ENCODE measurements at places on chromosomes 13 and 19.

DNA sequence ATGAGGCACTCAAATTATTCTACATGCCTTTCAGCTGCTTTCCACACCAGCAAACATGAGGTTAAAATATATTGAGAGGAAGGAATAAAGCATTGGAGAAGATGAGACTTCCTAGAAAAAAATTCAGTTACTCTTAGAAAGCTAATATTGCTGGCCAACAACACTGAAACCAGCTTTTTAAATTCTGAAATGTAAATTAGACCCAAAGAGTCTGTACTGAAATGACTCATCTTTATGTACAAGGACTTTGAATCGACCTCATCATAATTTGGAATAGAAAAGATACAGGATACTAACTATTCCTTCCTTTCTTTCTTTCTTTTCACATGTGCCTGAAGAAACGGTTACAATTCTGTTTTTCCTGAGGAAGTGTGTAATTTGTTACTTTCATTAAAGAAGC, 6.5 kb upstream of the HSPH1 start:
- no peak for DNase-seq

GRCh38 chr13:62920159-62920558, 1504.5 kb upstream of the PCDH20 start:
- no peak for DNase-seq

GRCh38 chr19:5078666-5079065, 109.8 kb downstream of the KDM4B start:
- DNase-seq: no peak

DNA sequence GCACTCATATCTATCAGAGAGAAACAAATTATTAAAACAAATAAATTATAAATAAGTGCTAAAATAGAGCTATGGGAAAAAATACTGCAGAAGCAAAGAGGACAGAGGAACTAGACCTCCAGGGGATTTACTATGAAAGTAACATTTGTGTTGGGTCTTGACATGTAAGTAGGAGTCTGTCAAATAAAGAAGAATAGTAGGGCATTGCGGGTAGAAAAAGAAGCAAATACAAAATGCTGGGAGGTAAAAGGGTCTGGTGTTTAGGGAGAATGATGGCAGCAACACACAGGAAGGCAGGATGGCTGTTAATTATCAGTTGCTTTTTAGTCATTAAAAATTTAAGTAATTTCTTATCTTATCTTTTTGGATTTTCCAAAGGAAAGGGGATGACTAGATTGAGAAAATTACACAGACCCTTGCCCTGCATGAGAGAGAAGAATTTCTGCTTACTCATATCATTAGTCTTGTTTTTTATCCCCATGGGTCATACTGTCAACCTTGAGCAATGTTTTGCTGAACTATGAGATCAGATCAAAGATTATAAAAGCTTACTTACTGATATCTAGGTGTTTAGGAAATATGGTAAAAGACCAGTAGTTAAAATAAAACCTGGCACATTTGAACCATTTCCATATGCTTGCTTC, 472.7 kb downstream of the DIAPH3 start:
- DNase-seq: no peak

- no peak for DNase-seq
Measured at GRCh38 chr13:30027569-30028455, 177.4 kb upstream of the UBL3 start.

DNA sequence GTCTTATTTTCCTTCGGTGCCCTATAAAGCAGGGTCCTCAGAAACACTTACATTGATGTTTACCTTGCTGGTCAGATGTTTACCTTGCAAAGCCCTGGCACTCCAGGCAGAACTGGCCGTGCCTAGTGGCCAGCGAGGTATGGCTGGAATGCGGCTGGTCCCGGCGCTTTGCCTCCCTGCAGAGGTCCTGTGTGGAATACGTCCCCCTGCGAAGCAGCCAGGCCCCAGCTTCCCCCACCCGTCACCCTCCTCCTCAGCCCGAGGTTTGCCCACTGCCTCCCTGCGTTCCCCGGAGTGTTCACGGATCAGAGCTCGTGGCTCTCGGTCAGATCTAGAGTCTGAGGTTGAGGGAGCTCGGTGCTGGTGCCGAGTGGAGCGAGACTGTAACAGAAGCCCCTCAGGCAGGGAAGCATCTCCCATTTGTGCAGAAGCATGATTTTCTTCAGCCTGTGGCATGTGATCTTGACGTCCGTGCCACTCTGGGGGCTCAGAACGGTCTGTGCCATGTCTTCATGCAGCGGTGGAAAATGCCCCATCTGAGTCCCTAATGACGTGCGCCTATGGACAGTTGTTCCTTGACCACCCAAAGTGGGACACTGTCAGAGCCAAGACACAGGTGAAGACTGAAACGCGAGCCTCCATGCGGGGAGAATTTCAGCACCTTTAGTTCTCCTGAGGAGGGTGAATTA, 54.8 kb upstream of the SOX1 start:
- DNase-seq: no peak

Measured in stimulated activated CD4-positive, alpha-beta T cell treated with anti-CD3 and anti-CD28 coated beads, TNF-alpha, amount 100 ng/mL, for 48 hours (primary cell).